Dorsolateral prefrontal cortex (tissue), 122 donors: ENCODE measurements at places on chromosomes 1 and 21. TPM values are rescaled to one million over a fixed set of nuclear protein-coding genes. Genes with fewer than 3 reads are reported as not detected.

Gene FAM89A
- 11.3 TPM for total RNA-seq

Gene NBPF6
- total RNA-seq, result not detected

Gene RGS18
- total RNA-seq, result 1.0 TPM

Gene PLA2G2F
- total RNA-seq, result not detected

Gene TMEM9
- total RNA-seq, result 78.2 TPM

Gene TMEM234
- total RNA-seq, result 36.7 TPM

Gene OLFML3
- 1.9 TPM for total RNA-seq

Gene RNF2
- 17.3 TPM for total RNA-seq

Gene BACH1
- 62.9 TPM for total RNA-seq

Gene FMO4
- 2.1 TPM for total RNA-seq

Gene PLPPR5
- 18.2 TPM for total RNA-seq

Gene BCAN
- 148 TPM for total RNA-seq

Gene NKAIN1
- total RNA-seq, result 23.3 TPM

Gene TSPEAR
- not detected for total RNA-seq

Gene SH3BGR
- total RNA-seq, result 20.0 TPM

Gene KLF17
- 0.24 TPM for total RNA-seq

Gene TPTE
- not detected for total RNA-seq

Gene ERICH3
- 31.4 TPM for total RNA-seq

Gene PRKAA2
- total RNA-seq, result 12.5 TPM

Gene SLC9C2
- total RNA-seq, result 3.4 TPM

Gene ASPM
- 0.48 TPM for total RNA-seq

Gene LRRC39
- total RNA-seq, result 7.5 TPM

Gene OXCT2
- total RNA-seq, result 4.1 TPM

Gene CATSPERE
- total RNA-seq, result 1.7 TPM

Gene PGBD5
- 103 TPM for total RNA-seq

Gene GNPAT
- total RNA-seq, result 26.6 TPM

Gene TACSTD2
- not detected for total RNA-seq

Gene TFF3
- total RNA-seq, result not detected

Gene CR1
- 2.1 TPM for total RNA-seq

Gene GCSAML
- total RNA-seq, result not detected

Gene ITGB3BP
- 14.9 TPM for total RNA-seq

Gene THEM5
- total RNA-seq, result not detected

Gene HTR6
- total RNA-seq, result 3.6 TPM

Gene PDE9A
- total RNA-seq, result 12.4 TPM

Gene SYTL1
- 4.0 TPM for total RNA-seq

Gene USH2A
- 0.61 TPM for total RNA-seq
